Stimulated activated CD4-positive, alpha-beta T cell treated with anti-CD3 and anti-CD28 coated beads, Interleukin-1b, Interleukin-23, amount 100 ng/mL, for 24 hours (primary cell): ENCODE measurements at places on chromosomes 5 and 9.

DNA sequence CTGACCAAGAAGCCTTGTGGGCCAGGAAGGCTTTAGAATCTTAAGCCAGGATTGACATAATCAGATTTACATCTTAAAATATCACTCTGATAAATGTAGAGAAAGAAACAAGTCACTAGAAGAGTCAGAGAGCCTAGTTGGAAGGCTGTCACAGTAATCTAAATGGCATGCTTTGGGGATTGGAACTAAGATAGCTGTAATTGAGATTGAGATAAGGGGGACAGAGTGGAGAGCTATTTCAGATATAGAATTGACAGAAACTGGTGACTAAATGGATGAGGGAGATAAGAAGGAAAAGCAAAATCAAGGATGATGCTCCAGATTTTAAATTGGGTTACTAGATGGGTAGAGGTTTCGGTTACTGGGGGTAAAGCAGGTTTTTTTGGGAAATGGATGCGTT lies 100.5 kb downstream of the XRCC4 start:
- no peak for DNase-seq

- no peak for DNase-seq
These were observed 727 bp downstream of the SMAD5 start for GRCh38 chr5:136133222-136133921.

GRCh38 chr9:77960356-77961153 lies 71.1 kb downstream of the GNAQ start:
- DNase-seq = no peak

DNA sequence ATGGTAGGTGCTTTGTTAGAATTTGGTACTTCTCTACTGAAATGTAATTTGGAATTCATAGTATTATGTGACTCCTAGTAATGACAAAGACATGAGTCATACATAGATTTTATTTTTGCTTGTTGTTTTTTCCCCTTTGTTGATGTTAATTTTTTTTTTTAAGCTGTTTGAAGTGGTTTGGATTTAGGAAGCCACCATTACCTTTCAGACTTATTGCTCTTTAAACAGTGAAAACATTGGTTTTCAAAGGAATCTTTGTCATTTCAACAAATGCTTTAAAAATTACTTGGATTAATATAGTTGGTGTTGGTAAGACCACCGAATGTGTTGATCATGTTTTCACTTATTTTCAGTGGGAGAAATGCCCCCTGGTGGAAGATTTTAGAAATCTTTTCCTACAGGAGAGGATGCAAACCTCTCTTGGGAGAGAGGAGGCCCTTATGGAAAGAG lies 170.1 kb upstream of the PITX1 start:
- no peak for DNase-seq

GRCh38 chr9:32384002-32384363 lies 460 bp upstream of the ACO1 start:
- no peak for DNase-seq

DNA sequence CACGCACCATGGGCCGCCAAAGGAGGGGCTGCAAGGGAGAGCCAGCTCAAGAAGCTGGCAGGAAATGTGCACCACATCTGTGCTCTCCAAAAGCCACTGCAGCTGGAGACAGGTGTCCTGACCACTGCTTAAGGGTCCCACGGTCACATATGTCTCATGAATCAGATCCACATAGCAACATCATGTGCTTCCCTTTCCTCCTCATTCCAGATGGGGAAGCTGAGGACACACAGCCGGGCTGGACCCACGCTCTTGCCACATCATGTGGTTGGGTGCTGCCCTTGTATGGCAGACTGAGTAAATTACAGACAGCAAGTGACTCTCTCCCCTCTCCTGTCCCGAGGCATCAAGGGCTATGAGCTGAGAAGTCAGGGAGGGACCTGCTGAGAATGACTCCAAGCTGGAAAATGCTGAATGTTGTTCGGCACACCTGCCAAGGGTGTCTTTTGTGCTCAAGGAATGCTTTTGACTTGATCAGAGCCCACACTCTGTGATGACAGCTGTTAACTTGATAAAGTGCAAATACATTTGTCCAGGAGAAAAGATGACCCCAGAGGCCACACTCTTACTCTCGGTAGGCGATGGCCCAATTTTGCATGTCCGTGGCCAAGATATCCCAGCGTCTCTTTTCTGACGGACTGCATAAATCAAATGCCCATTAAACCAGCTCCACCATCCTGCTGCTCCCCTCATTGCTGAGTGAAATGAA lies 58.2 kb downstream of the NSUN2 start:
- no peak for DNase-seq

DNA sequence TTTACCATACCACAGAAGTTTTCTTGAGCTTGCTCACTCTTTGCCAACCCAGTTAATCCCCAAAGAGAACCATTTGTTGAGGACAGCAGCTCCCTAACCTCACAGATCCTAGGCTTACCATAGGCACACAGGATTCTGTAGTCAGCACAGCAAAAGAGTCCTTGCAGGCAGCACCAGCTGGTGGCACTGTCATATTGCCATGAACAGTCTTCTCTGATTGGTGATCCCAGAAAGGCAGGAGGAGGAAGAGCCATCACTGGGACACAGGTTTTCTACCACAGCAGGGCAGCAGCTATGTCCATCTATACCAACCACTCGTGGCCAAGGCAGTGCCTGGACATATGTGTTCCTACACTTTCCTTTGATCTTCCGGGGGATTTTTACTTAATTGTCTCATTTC lies 297.1 kb upstream of the CD180 start:
- no peak for DNase-seq

GRCh38 chr5:178068293-178068692 lies 45.0 kb upstream of the N4BP3 start:
- DNase-seq = no peak

DNA sequence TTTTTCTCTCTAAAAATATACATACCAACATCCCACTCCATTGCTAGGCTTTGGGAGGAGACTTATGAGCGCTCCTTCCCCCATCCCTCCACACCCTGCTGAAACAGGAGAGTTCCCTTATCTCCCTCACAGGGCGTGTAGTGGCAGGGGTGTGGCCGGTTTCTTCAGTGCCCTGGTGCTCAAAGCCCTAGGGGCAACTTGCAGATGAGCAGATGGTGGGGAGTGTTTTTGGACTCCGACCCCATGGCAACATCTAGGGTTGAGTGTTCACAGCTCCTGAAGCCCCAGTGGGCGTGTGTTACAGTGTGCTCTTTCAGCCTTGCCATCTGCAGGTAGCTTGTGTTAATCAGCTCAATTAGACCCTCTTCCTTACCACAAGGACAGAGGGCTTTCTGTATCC lies 409.5 kb downstream of the MAT2B start:
- no peak for DNase-seq

DNA sequence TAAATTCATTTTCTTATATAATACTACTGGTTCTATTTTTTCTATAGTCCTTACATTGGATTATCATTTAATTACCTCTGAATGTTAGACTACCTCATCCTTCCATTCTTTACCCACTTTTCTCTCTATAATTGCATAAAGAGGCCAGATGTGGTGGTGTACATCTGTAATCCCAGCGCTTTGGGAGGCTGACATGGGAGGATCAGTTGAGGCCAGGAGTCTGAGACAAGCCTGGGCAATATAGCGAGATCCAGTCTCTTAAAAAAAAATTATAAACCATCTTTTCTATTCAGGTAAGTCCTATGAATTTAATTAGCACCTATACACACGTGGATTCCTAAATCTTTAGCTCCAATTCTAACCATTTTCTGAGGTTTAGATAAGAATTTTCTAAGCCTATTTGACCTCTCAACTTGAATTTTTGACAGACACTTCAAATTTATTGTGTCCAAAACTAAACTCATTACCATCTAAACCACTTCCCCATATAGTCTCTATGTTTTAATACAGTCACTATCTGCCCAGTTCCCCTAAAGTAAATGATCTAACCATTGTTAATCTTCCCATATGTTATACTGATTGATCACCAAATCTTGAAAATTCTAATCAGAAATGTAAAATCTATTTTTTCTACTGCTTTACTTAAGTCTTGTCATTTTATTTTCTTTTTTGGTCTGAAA lies 33.0 kb upstream of the CHD1 start:
- no peak for DNase-seq
